Memory B cell (primary cell): ENCODE measurements at places on chromosomes 12 and 14.
A peak's percentile ranks its signal among the peaks of the same experiment; 100 is the strongest.

DNA sequence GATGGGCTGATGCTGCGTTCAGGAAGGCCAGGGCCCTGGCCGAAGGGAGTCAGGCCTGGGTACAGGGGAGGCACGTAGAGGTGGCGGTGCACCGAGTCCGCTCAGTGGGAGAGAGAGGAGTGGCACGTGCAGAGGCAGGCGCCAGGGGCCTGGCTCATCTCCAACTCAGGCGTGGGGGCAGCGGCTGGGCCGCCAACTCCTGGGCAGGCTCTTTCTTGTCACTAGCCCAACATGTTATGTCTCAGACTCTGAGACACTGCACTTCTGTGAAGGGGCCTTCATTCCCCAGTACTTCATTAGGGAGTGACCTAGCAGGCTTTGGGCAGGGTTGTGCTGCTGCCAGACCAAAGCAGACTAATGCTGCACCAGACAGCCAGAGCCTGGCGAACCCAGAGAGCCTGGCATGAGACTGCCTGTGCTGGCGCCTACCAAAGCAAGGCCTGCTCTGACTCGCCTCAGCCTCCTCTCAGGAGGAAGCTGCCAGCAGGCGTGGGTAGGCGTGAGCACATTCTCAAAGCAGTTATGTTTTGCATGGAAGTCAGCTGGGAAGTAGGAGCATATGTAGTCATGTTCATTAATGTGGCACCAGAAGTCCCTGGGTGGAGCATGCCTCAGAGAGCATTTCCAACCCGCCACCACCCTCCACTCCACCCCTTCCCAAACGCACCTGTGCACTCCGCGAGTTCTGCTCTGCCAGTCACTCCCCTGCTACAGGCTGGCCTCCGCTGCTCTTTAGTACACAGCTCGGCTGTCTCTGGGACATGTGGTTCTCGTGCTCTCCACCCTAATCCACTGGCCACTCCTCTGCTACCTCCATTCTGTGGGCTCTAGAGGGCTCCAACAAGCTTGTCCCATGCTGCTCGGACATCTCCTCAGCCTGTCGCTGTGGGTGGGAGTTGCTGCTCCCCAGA lies 9.7 kb downstream of the CKB start:
- DNase-seq: no peak
- no peaks in the 10 kb centered on the region for H3K4me1 ChIP-seq
- H3K27me3 ChIP-seq: peaks cover 2% of the 10 kb centered on the region
- H3K36me3 ChIP-seq: no peaks in the 10 kb centered on the region
- no peak overlapping the region for H3K27ac ChIP-seq

DNA sequence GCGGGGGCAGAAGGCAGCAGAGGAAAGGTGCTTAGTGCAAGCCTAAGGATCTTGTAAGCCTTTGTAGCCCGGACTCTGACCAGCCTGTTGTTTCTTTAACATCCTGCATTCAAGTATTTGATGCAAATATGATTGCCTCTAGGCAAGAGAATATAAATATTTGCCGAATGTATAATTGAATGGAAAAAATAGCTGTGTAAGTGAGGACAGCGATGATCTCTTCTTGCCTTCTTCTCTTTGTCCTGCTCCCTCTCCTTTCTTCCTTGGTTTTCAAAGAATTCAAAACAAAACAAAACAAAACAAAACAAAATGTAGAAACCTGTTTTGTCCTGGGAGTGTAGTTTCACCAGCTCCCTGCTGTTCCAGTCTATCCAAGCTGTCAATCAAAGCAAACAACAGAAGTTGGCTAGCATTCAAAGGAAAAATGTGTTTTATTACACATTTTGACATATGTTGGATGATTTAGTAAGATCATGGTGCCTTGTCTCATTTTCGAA lies 74.9 kb upstream of the CPM start:
- peaks cover 8% of the 10 kb centered on the region for H3K27me3 ChIP-seq
- no peaks in the 10 kb centered on the region for H3K36me3 ChIP-seq
- DNase-seq: no peak
- H3K4me1 ChIP-seq: peaks cover 4% of the 10 kb centered on the region

DNA sequence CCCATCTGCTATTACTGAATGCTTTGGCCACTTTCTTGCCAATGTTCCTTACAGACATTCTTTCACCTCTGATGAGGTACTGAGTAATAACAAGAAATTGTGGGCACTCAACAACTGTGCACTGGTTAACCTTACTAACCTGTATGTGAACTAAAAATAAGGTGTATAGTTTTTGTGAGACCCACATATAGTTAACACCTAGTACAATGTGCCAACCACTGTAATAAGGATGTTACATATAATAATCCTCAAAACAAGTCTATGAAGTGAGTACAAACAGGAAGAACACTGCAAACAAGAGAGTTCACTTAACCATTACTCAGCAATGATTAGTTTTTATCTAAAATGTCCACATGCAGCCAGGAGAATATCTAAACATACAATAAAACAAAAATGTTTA lies 4.5 kb downstream of the DDHD1 start:
- peaks cover 36% of the 10 kb centered on the region for H3K4me1 ChIP-seq
- no peak overlapping the region for H3K4me3 ChIP-seq
- no peak for DNase-seq
- no peaks in the 10 kb centered on the region for H3K27me3 ChIP-seq
- no peak overlapping the region for H3K27ac ChIP-seq
- H3K36me3 ChIP-seq: no peaks in the 10 kb centered on the region

DNA sequence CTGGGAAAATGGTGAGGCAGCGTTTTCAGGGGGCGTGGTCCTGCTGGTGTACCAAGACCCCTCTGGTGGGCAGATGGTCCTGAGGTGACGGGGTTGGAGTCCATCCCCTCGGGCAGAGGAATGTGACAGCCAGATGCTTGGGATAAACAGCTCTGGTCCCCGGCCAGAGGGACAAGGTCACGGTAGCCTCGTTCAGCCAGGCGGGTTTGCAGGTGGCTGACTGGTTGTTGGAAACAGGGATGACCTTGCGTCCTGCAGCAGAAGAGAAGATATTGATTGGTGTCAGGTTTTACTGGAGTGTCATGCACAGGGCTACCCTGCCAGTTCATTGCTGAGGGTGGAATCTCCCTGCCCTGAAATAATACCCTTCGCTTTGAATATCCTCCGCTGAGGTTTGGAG lies 43.3 kb downstream of the SLC24A4 start:
- H3K4me3 ChIP-seq: no peak overlapping the region
- no peaks in the 10 kb centered on the region for H3K36me3 ChIP-seq
- H3K27ac ChIP-seq: no peak overlapping the region
- peaks cover 2% of the 10 kb centered on the region for H3K4me1 ChIP-seq

- peak within 1 kb of the TSS; percentile 94 for H3K27ac ChIP-seq
- peak; percentile 78 for DNase-seq
- H3K4me3 ChIP-seq: peak within 1 kb of the TSS; percentile 93
- peaks cover 32% of the 10 kb centered on the region for H3K4me1 ChIP-seq
- peaks cover 27% of the 10 kb centered on the region for H3K36me3 ChIP-seq
- H3K27me3 ChIP-seq: no peaks in the 10 kb centered on the region
Measured at GRCh38 chr12:66130267-66131066, at the start of gene LLPH. Gene LLPH, minus strand, starts transcription at chr12:66130750. Its CDS starts 1,644 bp downstream, at chr12:66129106.

- no peak for DNase-seq
- H3K27me3 ChIP-seq: peaks cover 7% of the 10 kb centered on the region
- no peak overlapping the region for H3K4me3 ChIP-seq
- H3K36me3 ChIP-seq: peaks cover 2% of the 10 kb centered on the region
- H3K4me1 ChIP-seq: no peaks in the 10 kb centered on the region
- H3K27ac ChIP-seq: no peak overlapping the region
Measured at GRCh38 chr14:20555845-20556244, 5.0 kb downstream of the RNASE9 start.

GRCh38 chr12:104121001-104121400 lies 17.0 kb downstream of the NFYB start:
- peaks cover 16% of the 10 kb centered on the region for H3K36me3 ChIP-seq
- no peaks in the 10 kb centered on the region for H3K4me1 ChIP-seq
- peak overlapping the region; percentile 35 for H3K27ac ChIP-seq
- H3K4me3 ChIP-seq: no peak overlapping the region
